ENCODE measurements at places on chromosomes 3 and 15.

GRCh38 chr15:48939648-48940047 lies 24.1 kb downstream of the SHC4 start:
- no peak for DNase-seq

GRCh38 chr3:25856902-25857518 lies 67.1 kb downstream of the OXSM start:
- no peak for DNase-seq

DNA sequence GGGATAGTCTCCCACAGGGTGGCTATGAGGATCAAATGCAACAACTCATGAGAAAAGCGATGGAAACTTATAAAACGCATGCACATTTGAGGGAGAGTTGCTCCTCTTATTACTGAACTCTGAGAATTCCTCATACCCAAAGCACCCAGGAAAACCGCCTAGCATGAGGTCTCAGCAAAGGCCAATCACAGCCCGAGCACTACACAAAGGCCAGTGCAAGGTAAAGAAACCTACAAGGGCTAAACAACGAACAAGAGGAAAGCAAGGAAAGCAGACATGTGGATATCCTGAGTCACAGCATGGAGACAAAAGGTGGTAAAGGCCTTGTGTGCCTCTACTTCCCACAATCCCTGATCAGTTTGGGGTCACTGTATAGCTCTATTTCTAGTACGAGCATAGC lies 7.1 kb downstream of the RAB43 start:
- DNase-seq, result no peak

GRCh38 chr3:144185276-144185675 lies 213.7 kb downstream of the DIPK2A start:
- DNase-seq, result no peak

DNA sequence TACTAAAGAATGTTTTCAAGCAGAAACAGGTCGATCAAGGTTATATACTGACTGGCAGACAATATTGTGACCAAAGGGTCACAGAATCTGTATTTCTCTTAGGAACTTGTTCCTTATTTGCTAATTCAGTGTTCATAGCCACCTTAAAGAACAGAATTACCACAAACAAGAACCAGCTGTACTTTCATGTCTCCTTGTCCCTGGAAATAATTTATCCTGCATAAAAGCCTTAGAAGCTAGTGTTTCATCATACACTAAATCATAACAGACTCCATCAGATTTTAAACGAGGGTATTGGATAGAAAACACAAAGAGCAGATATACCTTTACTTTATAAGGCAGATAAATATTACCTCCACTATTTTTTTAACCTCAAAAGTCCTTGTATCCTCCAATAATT lies 6.4 kb downstream of the DNAJC19 start:
- DNase-seq, result no peak

- DNase-seq, result no peak
Measured at GRCh38 chr3:15942936-15943335, 145.2 kb upstream of the ANKRD28 start.

- DNase-seq, result no peak
Measured at GRCh38 chr3:18847583-18848197, 300.6 kb upstream of the KCNH8 start.

DNA sequence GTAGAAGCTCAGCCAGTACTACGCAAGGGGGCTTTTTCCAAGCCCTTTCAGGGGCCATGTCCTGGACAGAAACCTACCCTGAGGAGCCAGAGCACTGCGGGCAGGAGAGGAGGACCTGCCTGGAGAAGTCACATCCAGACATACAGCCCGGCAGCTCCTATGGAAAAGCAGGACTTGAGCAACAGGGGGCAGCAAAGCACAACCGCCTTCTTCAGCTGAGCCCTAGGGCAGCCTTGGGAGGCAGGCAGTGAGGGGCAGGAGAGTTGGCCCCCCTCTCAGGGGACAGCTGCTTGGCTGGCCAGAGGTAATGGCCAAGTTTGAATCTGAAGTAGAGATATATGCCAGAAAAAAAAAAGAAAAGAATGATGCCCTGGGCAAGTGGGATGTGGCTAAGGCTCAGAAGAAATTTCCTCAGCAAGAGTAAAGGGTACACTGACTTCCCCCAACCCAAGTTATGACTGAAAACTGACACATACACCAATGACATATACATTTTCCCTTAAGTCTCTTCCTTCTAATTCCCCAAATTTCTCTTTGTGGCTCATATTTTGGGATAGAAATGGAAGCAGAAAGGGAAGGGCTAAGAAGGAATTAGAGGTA lies 56.9 kb downstream of the CYP19A1 start:
- peak; percentile 36 for DNase-seq

GRCh38 chr15:49830391-49830790 lies 209.5 kb downstream of the DTWD1 start:
- no peak for DNase-seq

DNA sequence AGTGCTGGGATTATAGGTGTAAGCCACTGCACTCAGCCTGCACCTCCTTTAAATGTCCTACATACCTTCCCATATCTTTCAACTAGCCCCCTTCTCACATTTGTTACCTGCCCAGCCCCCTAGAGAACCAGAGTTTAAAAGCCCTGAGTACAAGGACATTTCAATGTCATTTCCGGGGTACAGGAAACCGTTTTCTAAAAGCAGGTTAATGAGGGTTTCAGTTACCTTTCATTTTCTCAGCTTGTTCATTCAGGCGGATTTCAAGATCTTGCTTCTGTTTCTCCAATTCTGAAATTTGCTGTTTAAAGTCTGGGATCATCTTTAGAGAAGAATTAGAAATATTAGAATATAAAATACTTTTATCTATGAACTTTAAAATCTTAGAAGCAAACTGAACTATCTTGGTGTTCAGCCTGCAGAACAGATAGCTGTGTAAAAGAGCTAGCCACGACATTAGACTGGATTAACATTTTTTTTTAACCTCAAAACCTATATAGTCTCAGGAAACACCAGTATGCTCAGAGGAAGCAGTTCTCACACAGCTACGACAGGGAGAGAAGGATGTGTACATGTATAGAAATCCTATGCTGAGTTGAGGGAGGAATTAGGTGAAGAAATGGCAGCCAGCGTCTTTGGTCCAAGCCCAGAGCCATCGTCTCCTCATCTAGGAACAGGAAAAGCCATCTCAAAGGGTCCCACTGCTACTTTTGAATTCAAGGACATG lies 29.9 kb upstream of the GNB5 start:
- DNase-seq, result no peak

GRCh38 chr3:147977001-147977400 lies 567.8 kb downstream of the ZIC1 start:
- DNase-seq, result no peak

- peak; percentile 64 for DNase-seq
Measured at GRCh38 chr15:75200765-75201615, 692 bp upstream of the C15orf39 start.

GRCh38 chr3:70646635-70647034 lies 334.2 kb upstream of the MDFIC2 start:
- DNase-seq, result no peak

GRCh38 chr3:190624282-190624681 lies 110.4 kb downstream of the IL1RAP start:
- DNase-seq, result no peak

DNA sequence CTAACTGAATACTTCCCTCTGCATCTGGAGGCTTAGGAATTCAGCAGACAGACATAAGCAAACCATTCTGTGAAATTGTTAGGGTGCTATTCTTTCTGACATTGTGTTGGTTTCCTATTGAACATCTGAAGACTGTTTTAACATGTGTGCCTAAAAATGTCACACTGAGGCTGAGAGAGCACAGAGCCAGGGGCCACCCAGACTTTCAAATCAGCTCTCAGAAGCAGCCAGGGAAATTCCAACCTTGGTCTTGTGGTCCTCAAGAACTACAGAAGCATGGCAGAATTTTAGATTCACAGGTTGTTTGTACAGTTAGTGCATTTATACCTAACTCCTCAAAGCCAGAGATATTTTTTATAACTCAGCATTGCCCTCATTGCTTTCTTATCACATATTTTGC lies 929.2 kb upstream of the CFAP20DC start:
- DNase-seq, result peak; percentile 58

GRCh38 chr3:55144015-55144673 lies 216.3 kb upstream of the LRTM1 start:
- DNase-seq, result no peak

DNA sequence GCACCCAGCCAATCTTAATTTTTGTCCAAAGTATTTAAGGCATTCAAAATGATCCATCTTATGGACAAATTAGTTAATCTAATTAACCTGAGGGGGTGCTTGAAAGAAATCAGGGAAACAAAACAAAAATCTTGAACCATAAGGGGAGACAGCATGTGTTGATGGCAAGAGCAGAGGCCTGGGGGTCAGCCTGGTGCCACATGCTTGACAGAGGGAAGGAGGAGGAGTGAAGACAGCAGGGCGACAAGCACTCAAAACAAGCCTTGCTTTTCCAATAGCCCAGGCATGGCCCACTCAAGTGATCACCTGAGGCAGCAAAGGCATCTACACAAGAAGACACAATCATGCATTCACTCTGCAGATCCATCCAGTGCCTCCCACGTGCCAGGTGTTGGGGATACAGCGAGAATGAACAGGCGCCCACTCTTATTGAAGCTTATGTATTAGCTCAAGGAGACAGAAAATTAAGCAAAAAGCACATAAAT lies 25.0 kb upstream of the MGLL start:
- no peak for DNase-seq

DNA sequence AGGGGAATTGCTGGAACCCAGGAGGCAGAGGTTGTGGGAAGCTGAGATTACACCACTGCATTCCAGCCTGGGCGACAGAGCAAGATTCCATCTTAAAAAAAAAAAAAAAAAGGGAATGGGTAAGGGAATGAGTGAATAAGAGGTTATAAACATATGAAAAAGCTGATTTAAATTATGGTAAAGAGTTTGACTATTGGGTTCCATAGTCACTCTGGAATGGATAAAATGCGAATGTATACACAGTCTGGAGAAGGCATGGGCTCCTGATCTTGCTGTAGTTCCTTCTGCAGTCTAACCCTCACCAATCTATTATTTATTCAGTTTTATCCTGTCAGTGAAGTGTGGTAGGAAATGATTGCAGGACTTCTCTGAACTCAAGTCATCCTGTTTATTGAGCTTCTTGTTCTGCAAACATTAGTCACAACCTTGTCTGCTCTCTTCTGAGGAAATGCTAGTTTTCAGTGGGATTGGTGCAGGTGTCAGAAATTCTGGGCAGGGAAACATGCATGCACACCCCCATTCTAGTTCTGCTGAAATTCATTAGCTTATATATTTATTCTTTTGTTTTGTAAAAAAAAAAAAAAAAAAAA lies 190.9 kb upstream of the CFAP20DC start:
- no peak for DNase-seq

- DNase-seq, result no peak
Measured at GRCh38 chr15:68623301-68623892, 44.6 kb downstream of the CORO2B start.

DNA sequence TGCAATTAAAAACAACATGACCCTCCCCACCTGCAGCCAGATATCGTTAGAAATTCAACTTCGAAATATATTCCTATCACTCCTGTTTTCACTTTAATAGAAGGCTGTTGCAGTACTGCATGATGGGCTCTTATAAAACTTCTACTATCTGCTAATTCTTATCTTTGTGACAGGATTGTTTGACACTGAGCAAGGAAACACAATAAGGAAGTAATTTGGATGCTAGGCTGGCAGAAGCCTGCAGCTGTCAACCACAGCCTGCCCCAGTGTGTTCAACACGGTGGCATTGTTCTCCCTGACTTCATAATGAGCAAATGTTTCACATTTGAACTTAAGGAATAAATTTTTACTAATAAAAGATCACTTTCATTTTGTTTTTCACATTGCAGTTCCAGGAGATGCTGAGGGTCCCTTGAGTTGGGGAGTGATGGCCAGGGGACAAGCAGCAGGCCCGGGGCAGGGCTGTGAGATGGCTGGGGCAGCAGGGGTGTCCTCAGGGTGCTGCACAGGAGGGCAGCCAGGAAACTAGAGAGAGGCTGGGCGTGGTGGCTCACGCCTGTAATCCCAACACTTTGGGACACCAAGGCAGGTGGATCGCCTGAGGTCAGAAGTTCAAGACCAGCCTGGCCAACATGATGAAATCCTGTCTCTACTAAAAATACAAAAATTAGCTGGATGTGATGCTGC lies 64.8 kb upstream of the SEC61A1 start:
- DNase-seq, result no peak

GRCh38 chr15:27495963-27496459 lies 525.0 kb downstream of the GABRG3 start:
- no peak for DNase-seq

DNA sequence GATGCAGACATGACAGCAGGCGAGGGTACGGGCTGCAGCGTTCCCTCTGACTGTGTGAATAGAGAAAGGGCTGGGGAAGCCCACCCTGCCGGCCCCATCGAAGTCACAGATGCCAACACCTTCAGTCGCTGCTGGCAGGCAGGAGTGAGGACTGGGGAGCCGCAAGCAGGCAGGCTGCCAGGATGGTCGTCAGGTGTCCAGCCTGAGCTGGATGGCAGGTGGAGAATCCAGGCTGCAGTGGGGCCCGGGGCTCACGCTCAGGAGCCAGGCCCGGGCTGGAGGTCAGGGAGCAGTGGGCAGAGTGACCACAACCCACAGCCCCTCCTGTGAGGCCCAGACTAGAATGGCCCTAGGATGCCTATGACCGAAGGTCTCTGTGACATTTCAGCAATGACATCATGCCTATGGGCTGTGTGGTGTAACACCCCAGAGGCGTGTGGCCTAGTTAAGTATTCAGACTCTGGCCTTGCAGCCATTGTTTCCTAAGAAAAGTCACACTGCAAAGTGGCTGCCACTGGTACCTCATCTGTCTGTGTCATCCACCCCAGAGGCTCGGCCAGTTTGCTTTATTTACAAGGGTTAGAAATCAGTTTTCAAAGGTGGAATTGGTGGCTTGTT lies 15.7 kb downstream of the PRR23E start:
- no peak for DNase-seq

DNA sequence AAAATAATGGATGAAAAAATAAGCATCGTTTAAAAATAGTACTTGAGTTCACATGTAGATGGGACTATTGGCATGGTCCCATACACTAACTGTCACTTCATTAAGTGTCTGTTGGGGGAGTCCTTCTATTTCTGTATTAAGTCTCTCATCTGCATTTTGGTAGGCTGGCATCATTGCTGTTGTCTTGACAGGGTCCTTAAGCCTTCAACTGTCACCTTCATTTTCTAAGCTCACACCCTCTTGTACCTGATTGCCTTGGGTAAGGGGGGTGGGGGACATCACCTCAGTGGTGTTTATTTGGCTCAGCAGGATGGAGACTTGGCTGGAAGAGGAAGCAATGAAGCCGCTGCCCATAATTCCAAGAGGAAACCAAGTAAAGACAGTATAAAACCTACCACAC lies 202.0 kb upstream of the VEPH1 start:
- DNase-seq, result no peak

DNA sequence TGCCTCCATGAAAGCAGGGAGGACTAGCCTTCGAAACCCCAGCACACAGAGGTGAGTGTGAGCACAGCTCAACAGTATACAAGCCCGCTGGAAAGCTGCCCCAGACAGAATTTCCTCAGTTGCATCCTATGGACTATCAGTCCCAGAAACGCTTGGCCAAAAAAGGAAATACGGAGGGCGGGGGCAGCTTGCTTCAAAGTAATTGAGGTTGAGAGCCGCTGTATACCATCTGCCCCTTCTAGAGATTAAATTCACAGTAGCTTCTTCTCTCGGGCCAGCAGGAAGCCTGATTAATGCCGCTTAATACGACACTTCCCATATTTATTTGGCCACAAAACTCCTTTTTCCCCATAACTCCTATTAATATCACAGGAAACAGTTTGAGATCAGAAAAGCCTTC lies 88.7 kb downstream of the LIPC start:
- no peak for DNase-seq

Data from activated CD4-positive, alpha-beta T cell treated with anti-CD3 and anti-CD28 coated beads for 48 hours (primary cell).